ENCODE measurements at places on chromosomes 1 and 21. TPM values are rescaled to one million over a fixed set of nuclear protein-coding genes. Genes with fewer than 3 reads are reported as not detected.

The RHD gene
- total RNA-seq = not detected

The NEGR1 gene
- not detected for total RNA-seq

The CGN gene
- not detected for total RNA-seq

- DNase-seq = no peak
Observed at GRCh38 chr1:202689082-202689481, 21.2 kb downstream of the SYT2 start.

DNA sequence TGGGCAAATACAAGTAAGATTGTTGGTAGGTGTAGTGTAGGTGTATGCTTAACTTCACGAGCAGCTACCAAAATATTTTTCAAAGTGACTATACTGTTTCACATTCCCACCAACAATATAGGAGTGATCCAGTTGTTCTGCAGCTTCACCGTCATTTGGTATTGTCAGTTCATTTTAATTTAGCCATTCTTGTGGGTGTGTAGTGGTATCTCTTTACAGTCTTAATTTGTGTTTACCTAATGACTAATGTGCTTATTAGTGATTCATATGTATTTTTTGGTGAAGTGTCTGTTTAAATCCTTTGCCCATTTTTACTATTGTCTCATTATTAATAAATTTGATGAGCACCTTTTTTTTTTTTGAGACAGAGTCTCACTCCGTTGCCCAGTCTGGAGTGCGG, 35.4 kb downstream of the RCSD1 start:
- no peak for DNase-seq

DNA sequence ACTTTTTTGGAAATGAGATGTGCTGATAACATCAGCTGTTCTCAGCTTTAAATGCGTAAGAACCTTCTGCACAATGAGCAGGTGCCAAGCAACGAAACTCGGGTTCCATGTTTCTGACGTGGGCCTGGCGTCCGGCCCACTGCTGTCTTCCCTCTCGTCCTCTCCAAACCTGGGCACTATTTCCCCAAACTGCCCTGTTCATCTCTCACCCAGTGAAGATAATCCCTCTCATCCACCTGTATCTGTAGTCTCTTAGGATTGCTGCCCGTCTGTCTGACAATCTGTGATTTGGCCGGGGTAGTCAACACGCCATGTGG, 50.1 kb upstream of the CNTN2 start:
- DNase-seq = no peak

All from natural killer cell (primary cell).